CD14-positive monocyte (primary cell): ENCODE measurements at places on chromosomes 6 and 20.

- no peak for DNase-seq
Observed at GRCh38 chr6:144394210-144394609, 109.1 kb downstream of the UTRN start.

DNA sequence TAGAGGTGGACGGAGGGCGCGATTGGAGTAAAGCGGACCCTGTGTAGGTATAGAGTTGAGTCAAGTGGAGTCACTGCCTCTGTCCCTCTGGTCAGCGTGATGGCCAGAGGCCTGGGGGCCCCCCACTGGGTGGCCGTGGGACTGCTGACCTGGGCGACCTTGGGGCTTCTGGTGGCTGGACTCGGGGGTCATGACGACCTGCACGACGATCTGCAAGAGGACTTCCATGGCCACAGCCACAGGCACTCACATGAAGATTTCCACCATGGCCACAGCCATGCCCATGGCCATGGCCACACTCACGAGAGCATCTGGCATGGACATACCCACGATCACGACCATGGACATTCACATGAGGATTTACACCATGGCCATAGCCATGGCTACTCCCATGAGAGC, 479 bp downstream of the SLC39A7 start:
- DNase-seq, result peak; percentile 27

DNA sequence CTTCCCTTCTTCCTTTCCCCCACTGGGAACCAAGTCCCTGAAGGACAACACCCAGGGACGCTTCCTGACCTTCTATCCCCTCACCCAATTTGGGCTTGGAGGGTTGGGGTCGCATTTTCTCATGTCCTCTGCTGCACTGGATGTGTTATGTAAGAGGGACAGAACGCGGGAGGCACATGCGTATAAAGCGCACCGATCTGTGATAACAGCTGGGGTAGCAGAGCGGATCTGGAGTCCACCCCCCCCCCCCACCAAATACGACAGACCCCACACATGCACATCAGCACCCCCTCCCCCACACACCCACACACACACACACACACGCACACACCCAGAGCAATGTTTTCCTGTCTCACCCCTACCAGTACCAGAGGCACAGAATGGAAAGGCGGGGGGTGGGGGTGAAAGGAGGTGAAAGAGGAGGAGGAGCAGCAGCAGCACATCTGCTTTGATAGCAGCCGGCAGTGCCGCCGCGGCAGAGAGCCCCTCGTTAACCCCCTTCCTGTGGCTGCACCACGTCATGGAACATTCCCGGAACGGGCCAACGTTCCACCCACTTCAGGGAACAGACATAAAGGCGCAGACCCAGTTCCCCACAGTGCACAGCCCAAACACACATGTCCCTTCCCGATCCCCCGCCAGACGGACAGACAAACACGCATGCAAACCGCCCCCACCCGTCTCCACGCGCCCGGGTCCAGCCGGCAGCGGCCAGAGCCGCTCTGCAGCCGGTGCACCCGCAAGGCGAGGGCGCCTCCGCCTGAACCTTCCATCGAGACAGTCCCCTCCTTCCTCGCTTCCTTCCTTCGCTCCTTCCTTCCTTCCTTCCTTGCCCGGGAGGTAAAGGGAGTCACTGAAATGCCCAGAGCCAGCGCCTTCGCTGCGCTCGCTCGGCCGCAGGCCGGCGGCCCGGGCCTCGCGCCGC, 590 bp downstream of the HIVEP2 start:
- peak; percentile 25 for DNase-seq

DNA sequence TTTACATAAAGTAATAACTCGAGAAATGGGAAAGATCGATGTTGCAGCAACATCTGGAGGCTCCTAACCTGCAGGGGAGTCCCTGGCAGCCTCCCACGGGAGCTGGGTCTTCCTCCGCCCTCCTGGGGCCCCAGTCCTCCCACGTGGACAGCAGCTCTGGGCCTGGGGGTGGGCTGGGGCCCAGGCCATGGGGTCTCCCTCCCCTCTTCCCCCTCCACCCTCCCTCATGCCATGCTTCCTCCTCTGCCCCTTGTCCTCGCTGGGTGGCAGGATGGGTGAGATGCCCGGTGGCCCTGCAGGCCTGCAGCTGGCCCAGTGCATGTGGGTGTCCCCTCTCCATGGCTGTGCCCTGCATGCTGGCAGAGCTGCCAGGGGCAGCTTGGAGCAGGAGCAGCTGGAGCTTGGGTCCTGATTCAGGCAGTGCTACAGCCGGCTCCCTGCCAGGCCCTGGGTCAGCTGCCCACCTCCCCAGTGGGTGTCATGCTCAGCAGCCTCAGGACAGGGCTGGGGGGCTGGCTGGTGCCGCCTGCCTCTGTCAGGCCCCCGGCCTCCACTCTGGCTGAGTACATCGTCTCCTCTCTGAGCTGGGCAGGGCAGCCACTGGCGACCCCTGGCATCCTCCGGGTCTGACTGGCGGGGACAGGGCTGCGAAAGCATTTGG, 48.9 kb upstream of the BHLHE23 start:
- no peak for DNase-seq

GRCh38 chr20:17613328-17614175, 43.7 kb downstream of the DSTN start:
- peak; percentile 3 for DNase-seq

DNA sequence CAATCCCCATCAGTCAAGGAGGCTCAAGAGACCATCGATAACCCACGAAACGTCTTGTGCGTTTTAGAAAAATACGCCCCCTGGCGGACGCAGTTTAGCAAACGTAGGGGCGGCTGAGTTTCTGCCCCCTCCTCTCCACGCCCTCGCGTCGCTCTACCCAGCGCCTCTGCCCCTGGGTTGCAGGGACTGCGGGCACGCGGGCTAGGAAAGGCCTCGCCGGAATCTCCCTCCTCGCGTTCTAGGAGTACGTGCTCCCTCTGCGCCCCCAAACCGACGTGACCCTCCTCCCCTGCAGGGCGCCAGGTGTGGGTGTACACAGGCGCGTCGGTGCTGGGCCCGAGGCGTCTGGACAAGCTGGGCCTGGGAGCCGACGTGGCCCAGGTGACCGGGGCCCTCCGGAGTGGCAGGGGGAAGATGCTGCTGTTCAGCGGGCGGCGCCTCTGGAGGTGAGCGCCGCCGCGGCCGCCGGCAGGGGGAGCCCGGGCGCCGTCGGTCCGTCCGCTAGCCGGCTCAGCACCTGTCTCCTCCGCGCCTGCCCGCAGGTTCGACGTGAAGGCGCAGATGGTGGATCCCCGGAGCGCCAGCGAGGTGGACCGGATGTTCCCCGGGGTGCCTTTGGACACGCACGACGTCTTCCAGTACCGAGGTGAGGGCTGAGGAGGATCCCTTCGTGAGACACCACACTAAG, 5.3 kb downstream of the MMP9 start:
- DNase-seq, result peak; percentile 55

DNA sequence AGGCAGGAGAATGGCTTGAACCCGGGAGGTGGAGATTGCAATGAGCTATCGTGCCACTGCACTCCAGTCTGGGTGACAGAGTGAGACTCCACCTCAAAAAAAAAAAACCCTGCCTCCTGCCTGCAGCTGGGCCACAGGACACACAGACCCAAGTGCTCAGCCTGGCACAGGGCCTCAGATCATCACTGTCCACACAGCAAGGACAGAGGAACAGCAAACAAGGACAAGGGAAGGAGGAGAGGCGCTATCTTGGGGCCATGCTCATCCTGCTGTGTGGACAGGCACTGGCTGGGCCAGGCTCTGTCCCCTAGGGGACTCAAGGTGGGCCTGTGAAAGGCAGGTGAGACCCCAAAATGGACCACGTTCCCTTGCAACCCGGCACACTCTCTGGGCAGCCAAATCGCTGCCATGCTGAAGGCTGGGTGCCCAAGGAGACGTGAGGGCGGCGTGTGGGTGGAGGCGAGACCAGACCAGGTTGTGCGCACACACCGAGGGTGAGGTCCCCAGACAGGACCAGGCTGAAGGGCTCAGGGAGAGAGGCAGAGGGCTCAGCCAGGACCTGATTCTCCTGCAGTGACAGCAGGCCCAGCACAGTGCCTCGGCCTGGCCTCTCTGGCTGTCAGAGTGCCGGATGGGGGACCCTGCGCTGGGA, 9.1 kb downstream of the UCKL1 start:
- DNase-seq, result peak; percentile 5

GRCh38 chr6:32073613-32074012, 35.4 kb downstream of the CYP21A2 start:
- no peak for DNase-seq

DNA sequence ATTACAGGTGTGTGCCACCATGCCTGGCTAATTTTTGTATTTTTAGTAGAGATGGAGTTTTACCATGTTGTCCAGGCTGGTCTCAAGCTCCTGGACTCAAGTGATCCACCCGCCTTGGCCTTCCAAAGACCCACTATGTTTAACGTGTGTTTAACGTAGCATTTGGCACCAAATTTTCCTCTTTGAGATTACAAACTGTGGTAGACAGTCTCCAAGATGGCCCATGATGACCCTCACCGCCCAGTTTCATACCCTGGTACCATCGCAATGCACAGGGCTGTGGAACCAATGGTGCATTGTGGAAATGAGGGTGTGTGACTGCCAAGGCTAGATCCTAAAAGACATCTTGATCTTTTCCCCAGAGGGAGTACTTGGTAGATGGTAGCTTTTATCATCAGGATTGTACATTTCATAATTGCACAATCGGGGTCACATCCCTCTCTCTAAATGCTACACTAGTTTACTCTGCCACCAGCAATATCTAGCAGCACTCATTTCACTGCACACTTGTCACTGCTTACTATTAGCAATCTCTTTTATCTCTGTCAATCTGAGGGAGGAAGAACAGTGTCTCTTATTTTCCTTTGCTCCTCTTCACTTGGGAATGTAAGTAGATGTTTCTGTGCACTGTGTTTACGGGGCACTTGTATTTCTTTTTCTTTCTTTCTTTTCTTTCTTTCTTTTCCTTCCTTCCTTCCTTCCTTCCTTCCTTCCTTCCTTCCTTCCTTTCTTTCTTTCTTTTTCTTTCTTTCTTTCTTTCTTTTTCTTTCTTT, 96.9 kb downstream of the NOL4L start:
- no peak for DNase-seq

DNA sequence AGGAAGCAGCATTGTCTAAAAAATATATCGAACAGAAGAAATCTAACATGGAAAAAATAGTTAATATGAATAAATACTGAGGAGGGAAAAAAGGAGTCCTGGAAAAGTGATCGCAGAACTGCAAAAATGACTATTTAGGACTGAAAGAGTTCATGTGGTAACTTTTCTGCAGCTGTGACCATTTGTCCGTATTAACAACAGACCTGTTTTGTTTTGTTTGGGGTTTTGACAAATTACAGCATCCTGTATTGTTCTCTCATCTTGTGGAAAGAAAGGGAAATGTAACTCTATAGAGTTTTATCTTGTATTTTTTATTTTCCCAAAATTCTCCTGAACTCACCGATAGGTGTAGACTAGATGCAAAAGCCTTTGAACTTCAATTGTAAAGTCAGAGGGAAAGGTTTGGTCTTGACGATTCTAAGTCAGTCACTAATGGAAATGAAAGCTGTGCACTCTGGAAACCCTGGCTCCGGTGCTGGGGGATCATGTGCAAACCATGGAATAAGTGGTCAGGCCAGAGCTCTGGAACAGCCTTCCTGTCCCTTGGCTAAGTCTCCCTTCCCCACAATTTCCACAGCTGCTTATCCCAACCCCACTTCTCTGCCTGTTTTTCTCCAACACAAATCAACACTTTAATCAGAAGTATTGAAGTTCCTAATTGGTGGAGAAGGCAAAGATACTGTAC, 51.2 kb upstream of the MARCKS start:
- DNase-seq, result no peak

GRCh38 chr6:79374308-79374707, 139.8 kb upstream of the HMGN3 start:
- DNase-seq, result no peak

DNA sequence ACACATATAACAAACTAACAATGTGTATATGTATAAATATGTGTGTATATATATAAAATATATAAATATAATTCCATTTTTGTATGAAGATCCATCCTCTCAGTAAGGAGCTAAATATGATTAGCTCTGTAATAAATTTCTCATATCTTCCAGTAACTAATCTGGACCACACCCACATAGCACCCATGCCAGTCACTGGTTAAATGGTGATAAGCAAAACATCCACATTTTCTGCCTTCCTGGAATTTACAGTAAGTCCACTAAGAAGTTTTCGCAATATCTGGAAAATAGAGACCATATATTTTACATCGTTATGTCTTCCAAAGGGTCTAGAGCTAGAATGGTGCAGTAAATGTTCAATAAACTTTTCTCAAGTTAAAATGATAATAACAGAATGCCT, 151.5 kb upstream of the STMND1 start:
- DNase-seq, result no peak

DNA sequence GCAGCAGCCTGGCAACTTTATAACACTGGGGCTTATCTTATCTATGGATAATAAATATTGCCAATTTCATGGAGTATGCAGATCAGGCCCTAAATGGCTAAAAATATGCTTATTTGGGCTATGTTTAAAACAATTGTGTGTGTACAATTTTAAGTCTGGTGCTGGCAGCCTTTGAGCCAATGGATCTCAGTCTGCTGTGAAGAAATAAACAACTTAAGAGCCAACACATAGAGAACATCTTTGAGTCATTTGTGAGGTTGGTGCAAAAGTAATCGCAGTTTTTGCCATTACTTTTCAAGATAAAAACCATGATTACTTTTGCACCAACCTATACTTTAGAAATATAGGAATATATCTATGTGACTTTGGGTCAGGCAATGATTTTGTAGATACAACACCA, 129.1 kb upstream of the CARMIL1 start:
- no peak for DNase-seq
